ENCODE measurements at places on chromosomes 6 and 20.
A peak's percentile ranks its signal among the peaks of the same experiment; 100 is the strongest.

DNA sequence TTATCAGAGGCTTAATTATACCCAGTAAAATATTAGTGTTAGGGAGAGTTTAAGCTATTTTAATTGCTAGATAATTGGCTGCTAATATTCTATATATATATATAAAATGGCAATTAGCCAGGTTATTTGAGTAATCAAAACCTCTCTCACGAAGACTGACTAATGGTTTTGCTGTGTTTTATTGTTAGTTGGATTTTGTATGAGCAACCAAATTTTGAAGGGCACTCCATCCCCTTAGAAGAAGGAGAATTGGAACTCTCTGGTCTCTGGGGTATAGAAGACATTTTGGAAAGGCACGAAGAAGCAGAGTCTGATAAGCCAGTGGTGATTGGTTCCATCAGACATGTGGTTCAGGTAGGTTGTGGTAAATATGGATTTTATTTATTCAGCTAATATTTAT lies 102.2 kb downstream of the RTN4IP1 start:
- DNase-seq, result no peak

GRCh38 chr6:3228046-3228671 lies 706 bp upstream of the TUBB2B start:
- DNase-seq, result no peak

DNA sequence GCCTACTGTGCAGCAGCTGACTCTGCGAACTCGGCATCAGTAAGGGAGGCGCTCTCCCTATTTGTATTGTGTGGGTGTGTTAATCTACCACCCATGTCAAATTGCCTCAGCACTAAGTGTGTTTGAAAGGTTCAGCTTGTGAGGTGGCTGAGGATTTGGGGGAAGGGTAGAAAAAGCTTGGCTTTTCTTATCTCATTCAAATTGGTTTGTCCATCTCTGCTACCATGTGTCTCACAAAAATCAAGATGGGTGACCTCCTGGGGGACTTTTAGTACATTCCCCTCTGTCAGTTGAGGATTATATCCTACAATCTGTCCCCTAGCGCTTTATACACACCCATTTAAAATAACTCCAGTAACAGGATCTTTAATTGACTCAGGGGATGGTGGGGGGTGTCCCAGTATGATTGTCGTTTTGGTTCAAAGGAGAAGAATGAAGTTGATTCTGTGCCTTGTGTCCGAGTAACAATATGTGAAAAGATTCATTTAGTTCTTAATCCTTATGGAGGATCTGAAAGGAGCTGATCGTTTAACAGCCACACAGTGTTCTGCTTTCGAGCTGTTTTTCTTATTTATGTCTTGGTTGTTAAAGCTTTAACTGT lies 609.6 kb downstream of the PKHD1 start:
- DNase-seq, result no peak

DNA sequence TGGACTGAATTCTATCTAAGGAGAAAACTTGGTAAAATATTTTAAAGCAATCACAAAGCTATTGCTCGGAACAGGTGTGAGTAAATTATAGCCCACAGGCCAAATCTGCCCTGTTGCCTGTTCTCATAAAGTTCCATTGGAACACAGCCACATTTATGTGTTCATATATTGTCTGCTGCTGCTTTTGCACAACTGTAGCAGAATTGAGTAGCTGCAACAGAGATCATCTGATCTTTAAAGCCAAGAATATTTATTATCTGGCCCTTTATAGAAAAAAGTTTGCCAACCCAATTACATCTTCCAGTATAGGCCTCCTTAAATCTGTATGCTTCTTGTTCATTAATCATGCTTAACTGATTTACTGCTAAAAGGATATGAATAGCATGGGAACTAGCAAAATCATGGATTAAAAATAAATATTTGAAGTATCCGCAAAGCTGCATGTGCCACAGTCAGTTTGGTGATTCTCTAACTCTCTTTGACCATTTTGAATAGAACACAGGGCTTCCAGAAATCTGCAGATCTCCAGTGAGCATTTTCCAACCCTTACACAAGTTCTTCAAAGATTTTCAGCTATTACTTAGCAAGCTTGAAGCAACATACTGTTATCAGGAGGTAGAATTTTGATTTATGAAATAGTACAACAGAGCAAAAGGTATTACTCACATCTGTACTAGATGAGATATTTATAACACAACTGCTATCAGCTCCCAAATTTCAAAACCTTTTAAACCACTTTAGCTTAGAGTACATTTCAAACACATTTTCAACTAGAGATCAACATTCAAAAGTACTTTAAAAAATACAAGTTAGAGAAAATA lies 312.6 kb upstream of the ID4 start:
- no peak for DNase-seq

- DNase-seq, result no peak
These were observed 49.4 kb downstream of the ADAT2 start for GRCh38 chr6:143401068-143401446.

GRCh38 chr6:25706314-25707014 lies 48.1 kb upstream of the SLC17A4 start:
- DNase-seq, result no peak

DNA sequence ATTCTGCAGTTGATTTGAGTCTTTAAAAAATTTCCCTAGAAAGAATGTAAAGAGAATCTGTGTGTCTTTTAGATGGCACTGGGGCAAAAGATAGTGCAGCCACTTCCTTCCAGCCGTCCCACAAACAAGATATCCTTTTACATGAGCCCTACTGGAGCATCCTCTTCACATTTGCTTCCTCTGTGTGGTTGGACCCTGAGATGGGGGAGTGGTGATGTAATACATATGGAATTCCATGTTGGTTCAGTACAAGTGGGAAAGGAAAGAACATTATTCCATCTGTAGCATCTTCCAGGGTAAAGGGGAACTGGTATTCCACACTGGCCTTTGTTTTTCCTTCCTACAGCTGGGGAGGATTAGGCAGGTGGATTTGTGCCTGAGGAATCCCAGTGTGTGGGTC lies 78.9 kb upstream of the ISM1 start:
- no peak for DNase-seq

- no peak for DNase-seq
These were observed 54.5 kb downstream of the IPCEF1 start for GRCh38 chr6:154301839-154302752.

- DNase-seq, result no peak
These were observed 34.8 kb downstream of the NR2E1 start for GRCh38 chr6:108200631-108201030.

DNA sequence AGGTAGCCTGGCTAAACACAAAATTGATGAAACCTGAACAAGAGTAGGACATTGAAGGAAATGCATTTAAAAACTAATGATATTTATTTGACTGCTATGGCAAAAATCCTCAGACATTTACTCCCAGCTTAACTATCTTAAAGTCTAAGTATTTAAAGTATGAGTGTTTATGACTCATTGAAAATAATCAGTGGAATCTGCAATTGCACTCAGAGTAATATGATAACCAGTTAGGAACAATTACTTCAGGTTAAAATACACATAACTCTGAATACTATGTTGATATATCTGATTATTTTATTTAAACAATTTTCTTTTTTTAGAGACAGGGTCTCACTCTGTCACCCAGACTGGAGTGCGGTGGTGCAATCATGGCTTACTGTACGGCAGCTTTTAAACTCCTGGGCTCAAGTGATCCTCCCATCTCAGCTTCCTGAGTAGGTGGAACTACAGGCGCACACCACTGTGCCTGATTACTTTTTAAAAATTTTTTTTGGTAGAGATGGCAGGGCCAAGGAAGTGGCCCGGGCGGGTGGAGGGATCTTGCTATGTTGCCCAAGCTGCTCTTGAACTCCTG lies 43.9 kb downstream of the FILIP1 start:
- no peak for DNase-seq

DNA sequence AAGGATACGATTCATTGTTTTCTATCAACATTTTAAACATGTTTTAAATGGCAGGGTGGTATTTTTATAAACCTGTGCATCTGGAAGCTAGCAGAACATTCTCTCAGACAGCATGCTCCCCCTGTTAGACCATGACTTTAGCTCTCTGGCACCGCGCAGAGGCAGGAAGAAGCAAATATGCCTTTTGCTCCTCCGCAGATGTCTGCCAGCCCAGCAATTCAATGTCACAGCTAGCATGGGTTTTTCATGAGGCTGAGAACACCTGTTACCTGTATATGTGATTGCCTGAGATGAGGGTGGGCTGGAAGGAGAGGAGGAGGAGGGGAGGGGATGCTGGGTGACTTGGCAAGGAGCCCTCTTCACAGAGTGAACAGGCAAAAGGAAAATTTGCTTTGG lies 6.7 kb downstream of the MTCH1 start:
- no peak for DNase-seq

GRCh38 chr20:10505827-10506226 lies 70.7 kb downstream of the SLX4IP start:
- no peak for DNase-seq

GRCh38 chr6:4632421-4632820 lies 143.8 kb upstream of the CDYL start:
- no peak for DNase-seq

DNA sequence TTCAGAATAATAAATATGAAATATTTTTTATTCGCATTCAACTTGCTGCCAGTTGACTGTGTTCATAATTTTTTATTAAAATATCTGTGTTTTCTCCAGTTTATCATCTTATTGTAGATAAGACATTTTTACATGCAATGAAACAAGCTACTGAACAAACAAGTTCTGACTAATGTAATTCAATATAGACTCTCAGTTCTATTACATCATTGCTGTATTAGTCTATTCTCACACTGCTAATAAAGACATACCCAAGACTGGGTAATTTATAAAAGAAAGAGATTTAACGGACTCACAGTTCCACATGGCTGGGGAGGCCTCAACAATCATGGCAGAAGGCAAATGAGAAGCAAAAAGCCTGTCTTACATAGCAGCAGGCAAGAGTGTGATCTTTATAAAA lies 1357.7 kb upstream of the CITED2 start:
- DNase-seq, result no peak

GRCh38 chr20:57388953-57389694 lies 2.1 kb upstream of the RBM38 start:
- DNase-seq, result peak; percentile 51

DNA sequence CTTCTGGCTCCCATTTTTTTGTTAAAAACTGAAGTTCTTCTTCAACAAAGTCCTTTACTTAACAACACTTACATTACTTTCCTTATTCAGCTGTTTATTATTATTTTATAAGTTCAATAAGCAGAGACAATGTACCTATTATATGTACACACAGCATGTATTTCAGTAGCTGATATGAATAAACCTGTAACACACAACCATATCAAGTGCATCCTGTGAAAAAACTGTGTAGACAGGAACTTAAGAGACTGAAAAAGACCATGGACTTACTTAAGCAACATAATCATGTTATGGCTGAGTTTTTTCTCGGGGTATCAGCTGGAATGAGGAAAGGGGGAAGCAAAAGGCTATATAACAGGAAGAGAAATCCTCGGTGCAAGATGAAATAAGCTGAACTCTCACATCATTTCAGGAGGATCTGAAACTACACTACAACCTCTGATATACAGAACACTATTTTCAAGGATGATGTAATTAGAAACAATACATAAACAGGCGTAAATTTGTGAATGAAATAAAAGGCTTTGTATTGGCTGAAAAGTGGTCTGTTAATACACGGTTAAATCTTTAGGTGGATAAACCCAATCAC lies 70.9 kb downstream of the REV3L start:
- no peak for DNase-seq

DNA sequence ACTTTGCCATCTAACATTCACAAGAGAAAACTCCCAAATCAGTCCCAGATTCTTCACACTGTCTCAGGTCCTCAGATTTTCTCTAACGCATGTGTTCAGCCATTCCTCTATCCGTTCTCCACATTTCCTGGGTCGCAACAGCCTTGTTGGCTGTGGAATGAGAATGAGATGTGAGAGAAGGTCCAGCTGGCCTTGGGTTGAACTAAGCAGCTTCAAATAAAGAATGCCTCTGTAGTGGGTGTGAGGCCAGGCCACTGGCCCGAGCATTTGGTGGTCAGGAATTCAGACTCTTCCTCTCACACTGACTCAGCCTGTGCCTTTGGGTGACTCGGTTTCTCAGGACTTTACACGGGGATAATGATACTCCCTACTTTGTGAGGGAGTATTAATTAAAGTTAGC lies 73.8 kb upstream of the CCN6 start:
- no peak for DNase-seq

DNA sequence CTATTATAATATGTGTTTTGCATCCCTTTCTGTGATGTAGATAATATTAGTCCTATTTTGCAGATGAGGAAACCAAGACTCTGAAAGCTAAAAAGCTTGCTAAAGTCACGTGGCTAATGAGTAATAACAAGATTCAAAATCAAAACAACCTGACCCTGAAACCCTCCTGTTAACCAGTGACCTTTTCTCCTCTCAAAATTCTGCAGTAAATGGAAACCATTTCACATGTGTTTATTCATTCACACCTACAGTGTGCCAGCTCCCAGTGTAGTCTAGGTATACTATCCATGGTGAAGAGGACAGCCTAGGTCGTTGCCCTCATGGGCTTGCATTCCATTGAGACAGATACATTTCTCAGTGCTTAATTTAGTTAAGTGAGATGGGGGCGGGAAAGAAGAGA lies 30.6 kb upstream of the PHACTR2 start:
- DNase-seq, result no peak

DNA sequence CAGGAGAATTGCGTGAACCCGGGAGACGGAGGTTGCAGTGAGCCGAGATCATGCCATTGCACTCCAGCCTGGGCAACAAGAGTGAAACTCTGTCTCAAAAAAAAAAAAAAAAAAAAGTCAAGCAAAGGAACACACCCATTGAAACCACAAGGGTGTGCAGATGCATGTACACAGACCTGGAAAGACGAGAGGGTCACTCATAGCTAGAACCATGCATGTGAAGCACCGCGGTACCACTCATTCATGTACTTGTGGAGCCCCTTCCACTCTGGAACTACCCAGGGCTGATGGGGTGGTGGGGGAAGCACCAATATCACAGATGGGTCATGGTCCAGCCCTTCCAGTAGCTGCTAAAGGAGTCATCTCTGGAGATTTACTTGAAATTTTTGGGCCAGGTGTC lies 7.4 kb upstream of the TJAP1 start:
- no peak for DNase-seq

- no peak for DNase-seq
These were observed 397.4 kb downstream of the C6orf118 start for GRCh38 chr6:164911873-164912580.

DNA sequence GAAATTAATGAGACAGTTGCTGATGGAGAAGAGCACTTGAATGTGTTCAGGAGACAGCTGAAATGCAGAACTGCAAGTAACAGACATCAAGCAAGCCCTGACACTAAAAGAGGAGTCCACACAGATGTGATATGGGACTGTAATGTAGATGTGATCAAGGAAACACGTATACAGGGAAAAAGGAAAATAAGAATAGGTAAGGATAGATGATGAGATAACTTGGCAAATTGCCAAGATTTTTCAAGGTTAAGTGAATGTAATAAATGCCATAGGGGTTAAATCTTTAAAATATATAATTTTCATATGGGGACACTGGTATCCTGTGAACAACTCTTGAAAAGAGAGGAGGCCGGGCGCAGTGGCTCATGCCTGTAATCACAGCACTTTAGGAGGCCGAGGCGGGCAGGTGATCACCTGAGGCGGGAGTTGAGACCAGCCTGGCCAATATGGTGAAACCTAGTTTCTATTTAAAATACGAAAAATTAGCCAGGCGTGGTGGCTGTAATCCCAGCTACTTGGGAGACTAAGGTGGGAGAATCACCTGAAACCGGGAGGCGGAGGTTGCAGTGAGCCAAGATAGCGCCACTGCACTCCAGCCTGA lies 7.2 kb upstream of the SNX14 start:
- no peak for DNase-seq
